ENCODE measurements at places on chromosomes 7 and 10.

DNA sequence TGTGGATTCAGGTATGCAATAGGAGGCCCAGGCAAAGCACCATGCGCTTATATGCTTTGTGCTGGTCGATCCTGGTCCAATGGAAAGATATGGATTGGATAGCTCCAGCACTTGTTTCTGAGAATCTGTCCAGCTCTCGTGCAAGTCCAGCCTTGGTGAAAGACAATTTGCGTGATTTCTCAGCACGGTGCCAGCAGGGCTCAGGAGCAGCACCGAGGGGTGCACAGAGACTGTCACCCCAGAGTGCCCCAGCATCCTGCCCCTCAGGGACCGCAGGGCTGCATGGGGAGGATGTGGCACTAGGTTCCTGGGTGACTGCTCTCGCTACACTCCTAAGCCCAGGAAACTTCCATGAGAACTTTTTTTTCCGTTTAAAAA, 225.2 kb downstream of the WDR37 start:
- DNase-seq = no peak

- DNase-seq = no peak
These were observed 134.9 kb upstream of the ADARB2 start for GRCh38 chr10:1872151-1872726.

- DNase-seq = no peak
These were observed 35.7 kb upstream of the MTPAP start for GRCh38 chr10:30384701-30385201.

DNA sequence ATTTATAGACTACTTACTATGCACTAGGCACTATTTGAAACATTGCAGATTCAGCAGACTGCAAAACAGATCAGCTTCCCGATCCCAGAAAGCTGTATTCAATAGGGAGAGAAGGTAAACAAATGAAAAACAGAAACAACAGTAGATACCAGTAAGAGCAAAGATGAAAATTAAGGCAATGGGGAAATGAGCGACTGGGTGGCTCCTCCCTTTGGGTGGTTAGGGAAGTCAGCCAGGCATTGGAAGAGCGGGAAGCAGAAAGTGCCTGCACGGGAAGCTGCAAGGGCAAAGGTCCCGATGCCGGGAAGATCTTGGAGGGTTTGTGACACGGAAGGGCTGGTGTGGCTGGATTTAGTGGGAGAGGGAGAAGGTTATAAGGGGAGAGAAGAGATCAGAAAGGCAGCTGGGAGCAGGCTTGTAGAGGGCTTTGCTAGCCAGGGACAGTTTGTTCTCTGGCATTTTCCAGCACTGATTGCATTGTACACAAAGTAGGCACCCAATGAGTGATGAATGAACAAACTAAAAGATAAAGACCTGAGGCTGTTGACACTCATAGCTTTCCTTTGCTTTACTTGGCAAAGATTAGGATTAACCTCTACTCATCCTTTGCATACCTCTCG, 67.8 kb downstream of the NAMPT start:
- DNase-seq = no peak

DNA sequence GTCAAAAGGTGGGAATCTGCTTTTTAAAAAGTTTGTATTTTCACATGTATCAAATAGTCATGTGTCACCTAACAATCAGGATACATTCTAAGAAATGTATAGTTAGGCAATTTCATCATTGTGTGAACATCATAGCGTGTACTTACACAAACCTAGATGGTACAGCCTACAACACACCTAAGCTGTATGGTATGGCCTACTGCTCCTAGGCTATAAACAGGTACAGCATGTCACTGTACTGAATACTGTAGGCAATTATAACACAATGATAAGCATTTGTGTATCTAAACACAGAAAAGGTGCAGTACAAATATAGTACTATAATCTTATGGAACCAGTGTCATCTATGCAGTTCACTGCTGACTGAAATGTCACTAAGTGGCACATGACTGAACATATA, 17.8 kb downstream of the COA1 start:
- no peak for DNase-seq

- peak; percentile 51 for DNase-seq
These were observed 1.3 kb downstream of the FBXL15 start for GRCh38 chr10:102421757-102422512.

DNA sequence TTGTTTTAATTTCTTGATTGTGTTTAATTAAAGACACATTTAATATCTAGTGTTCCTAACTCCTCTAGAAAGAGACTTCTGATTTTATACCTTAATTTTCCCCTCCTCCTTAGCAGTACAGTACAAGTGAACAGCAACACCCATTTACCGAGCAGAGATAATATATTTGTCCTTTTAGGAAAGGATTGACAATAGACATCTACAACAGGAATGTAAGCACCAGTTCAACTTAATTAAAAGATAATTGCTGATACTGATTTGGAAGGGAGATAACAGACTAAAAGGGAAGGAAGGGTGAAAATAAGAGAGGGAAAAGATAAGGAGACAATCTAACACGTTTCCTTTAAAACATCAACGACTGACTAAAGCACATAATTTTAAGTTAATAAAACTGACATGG, 119.3 kb downstream of the SRPK2 start:
- no peak for DNase-seq

DNA sequence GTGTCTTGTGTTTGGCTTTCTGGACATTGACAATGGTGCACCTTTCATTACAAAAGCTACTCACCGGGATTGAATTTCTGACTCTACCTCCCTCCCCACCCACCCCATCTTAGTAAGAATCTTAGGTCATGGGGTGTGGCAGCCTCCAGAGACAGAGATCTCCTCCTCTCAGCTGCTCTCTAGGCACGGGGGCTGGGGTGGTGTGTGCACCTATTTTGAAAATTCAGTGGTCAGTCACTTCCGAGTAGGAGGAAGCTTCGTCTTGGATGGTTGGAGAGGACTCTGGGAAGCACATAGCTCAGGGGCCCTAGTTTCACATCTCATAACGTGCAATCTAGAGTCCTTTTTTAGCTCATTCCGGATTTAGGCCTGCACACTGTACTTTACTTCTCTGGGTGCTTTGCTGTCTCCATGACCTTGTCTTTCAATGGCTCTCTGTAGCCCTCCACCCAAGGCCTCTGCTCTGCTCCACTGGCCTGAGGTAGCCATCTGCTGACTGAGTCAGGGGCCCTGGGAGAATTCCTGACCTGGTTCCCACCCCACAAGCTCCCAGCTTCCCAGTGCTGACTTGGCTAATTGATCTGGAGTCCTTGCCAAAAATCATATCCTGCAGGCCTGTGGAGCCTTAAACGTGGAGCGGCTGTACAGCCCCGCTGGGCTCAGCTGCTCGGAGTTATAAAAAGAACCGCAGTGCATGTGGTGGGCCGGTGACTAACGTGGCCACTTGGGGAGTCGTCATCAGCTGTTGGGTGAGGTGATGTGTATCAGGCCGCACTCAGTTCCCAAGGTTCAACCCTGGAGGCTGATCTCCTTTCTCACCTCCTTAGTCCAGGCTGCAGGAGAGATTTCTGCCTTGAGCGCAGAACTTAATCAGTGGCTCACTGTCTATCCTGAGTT, 19.3 kb upstream of the ADAMTS14 start:
- DNase-seq = no peak

DNA sequence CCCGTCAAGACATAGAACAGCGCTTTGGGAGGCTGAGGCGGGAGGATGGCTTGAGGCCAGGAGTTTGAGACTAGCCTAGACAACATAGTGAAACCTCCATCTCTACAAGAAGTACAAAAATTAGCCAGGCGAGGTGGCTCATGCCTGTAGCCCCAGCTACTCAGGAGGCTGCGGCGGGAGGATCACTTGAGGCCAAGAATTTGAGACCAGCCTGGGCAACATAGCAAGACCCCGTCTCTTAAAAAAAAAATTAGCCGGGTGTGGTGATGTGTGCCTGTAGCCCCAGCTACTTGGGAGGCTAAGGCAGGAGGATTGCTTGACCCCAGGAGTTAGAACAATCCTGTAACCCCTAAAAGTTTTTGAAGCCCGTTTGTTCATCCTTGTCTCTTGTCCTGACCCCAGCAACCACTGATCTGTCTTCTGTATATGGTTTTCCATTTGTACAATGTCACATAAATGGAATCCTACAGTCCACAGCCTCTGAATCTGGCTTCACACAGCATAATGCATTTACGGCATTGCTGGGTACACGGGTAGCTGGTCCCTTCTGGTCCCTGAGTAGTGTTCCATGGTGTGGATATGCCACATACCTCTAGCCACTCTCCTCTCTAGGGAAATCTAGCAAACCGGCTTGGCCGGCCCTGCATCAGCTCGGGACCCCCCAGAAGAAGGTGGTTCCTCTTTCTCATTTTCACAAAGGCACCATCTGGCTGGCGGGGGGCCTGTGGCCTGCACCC, 8.4 kb downstream of the GTF2IRD1 start:
- no peak for DNase-seq

- no peak for DNase-seq
These were observed 99.1 kb downstream of the ALOX5 start for GRCh38 chr10:45473126-45473525.

- peak; percentile 3 for DNase-seq
These were observed 276.5 kb downstream of the MAGI2 start for GRCh38 chr7:79176859-79177477.

DNA sequence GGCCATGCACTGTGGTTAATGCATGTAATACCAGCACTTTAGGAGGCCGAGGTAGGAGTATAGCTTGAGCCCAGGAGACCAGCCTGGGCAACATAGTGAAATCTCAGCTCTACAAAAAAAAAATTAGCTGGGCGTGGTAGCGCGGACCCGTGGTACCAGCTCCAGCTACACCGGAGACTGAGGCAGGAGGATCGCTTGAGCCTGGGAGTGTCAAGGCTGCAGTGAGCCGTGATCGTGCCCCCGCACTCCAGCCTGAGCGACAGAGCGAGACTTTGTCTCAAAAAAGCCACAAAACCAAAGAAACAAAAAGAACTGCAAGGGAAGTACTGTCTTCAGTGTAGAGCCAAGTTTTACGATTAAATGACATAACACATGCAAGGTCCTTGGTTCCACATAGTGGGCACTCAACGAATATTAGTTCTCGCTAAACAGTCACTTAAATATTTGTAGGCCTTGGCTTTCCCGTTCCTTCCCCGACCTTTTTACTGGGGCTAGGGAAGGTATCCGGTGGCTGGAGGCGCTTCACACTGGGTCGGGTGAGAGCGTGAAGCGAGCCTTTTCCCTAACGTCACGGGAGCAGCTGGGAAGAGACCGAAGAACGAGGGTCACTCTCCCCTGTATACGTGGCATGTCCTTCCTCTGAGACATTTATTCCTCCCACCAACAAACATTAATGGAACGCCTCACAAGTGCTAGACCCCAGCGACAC, 993 bp upstream of the SND1 start:
- DNase-seq = no peak

DNA sequence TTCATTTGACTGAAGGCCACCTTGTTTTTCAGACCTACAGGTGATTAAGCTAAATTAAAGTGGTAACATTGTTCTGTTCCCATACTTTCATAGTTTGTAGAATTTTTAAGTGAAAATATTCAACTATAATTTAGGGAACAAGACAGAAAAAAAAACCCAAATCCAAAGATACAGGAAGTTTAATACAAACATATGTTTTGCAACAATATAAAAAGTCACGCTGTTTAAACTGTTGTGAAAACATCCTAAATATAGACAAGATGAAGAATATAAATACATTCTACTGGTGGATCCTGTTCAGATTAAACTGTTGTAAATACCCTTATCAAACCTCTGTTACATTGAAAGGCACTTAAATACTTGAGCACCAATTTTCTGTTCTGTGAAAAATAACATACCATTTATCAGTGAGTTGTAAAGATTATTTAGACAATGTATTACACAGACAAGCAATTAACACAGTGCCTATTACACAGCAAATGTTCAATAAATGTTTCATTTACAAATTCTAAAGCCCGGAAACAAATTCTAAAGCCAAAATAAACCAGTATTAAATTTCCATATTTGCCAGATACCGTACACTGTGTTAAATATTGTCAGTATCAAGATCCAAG, 14.2 kb downstream of the ASZ1 start:
- no peak for DNase-seq

DNA sequence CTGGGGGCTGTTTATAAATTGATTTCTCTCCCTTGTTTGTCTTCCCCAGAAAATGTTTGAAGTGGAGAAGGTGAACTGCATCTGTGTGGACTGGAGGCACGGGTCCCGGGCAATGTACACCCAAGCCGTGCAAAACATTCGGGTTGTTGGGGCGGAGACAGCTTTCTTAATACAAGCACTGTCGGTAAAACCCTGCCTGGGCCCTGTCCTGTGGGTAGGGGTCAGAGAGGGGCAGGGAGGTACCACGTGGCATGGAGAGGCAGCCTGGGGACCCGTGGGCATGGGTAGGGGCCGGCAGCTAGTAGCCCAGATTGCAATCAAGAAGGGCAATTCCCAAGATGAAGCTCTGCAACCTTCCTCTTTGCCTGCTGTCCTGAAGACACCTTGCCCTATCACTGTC, 6.1 kb downstream of the PNLIPRP2 start:
- no peak for DNase-seq

DNA sequence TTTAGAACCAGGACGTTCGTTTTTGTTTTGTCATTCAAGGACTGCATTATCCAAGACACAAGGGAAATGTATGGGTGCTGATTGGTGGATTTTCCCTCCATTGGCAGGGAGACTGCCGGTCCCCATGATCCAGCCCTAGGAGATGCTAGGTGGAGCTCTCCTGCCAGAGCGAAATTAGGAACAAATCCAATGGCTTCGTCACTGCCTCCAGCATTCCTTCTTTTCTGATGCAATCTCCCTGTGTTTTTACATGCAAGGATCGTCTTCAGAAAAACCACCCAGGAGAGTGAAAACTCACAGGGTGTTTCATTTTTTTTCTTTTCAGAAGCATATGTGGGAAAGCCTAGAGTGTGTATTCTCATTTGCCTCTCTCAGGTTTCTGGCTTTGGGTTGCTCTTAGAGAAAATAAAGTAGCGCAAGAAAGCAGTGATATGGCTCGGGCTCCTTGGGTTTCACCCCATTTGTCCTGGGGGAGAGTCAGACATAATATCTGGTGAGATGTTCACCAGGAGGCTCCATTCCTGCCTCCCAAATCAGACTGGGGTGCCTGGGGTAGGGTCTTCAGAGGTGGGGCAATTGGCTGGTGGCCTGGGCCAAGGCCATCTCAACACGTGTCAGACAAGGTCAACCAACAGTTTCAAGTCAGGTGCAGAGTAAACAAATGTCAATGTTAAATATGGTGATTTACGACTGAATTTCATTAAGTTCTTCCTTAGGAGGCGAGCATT, 450.9 kb upstream of the MKI67 start:
- DNase-seq = no peak
